Peyer's patch (tissue), 4 donors: ENCODE measurements at places on chromosomes 16 and 17.

DNA sequence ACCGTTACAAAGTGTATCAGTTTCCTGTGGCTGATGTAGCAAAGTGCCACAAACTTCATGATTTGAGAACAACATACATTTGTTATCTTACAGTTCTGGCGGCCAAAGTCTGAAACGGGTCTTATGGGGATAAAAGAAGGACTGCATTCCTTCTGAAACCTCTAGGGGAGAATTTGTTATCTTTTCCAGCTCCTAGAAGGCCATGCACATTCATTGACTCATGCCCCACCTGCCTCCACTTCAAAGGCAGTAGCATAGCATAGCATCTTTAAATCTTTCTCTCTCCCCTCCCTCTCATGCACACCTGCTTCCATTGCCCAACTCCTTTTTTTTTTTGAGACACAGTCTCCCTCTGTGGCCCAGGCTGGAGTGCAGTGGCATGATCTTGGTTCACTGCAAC lies 190.7 kb upstream of the DYNLRB2 start:
- H3K27ac ChIP-seq, result no peak overlapping the region
- no peaks in the 10 kb centered on the region for H3K27me3 ChIP-seq
- H3K4me3 ChIP-seq, result no peak overlapping the region
- no peaks in the 10 kb centered on the region for H3K4me1 ChIP-seq
- DNase-seq, result no peak

DNA sequence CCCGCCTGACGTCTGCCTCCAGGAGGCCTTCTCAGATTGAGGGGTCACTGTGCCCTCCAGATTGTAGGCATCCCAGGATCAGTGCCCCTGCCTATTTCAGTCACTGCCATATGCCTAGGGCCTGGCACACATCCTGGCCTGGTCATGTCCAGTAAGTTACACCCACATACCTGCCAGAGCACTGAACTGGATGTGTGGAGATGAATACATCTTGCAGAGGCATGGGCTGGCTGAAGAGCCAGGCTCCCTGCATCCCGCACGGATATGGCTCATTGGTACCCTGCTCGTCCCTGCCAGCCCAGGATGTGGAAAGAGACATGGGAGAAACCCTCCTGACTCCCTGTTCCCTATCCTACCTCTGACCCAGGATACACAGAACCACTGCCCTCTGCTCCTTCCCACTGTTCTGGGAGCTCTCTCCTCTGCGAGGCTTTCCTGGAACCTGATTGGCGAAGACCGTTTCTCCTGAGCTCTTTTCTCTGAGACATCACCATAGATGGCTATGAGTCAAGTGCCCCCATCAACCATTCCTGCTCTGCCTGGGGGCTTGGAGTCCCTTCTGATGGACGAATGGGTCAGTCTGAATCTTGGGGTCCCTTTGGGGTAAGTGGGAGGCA lies 40.0 kb upstream of the TAC4 start:
- no peaks in the 10 kb centered on the region for H3K4me1 ChIP-seq
- H3K27ac ChIP-seq, result no peak overlapping the region
- no peak overlapping the region for H3K4me3 ChIP-seq
- H3K27me3 ChIP-seq, result no peaks in the 10 kb centered on the region
- no peak for DNase-seq

DNA sequence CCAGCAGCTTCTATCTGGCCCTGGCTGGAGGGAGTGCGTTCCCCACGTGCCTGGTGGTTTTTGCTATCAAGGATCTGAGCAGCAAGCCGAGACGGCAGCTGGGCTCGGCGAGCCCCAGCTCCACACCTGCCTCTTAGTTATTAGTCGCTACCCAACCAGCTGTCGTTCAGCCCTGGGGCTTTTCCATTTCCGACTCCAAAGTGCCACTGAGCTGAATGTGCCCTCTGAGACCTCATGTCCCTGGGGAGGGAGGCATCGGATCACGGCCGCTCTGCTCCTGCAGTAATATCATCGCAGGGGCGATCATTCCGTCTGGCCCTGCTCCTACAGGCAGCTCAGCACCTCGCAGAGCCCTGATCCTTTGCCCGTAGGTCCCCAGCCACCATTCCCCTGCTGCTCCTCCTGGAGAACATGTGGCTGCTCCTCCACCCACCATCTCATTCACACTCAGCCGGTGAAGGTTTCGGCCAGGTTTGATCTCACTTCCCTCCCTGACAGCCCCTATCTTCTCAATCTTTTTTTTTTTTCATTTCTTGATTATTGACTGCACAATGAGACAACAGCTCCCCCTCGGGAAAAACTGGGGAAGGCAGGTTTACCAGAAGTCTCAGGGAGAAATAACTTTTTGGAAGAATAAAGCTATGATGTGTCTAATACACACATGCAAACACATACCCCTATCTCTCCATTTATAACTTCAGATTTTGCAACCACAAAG lies 86.7 kb downstream of the ZFHX3 start:
- no peaks in the 10 kb centered on the region for H3K27me3 ChIP-seq
- no peak overlapping the region for H3K4me3 ChIP-seq
- no peaks in the 10 kb centered on the region for H3K4me1 ChIP-seq
- H3K36me3 ChIP-seq, result peaks cover 16% of the 10 kb centered on the region
- no peak overlapping the region for H3K27ac ChIP-seq
- no peak for DNase-seq

DNA sequence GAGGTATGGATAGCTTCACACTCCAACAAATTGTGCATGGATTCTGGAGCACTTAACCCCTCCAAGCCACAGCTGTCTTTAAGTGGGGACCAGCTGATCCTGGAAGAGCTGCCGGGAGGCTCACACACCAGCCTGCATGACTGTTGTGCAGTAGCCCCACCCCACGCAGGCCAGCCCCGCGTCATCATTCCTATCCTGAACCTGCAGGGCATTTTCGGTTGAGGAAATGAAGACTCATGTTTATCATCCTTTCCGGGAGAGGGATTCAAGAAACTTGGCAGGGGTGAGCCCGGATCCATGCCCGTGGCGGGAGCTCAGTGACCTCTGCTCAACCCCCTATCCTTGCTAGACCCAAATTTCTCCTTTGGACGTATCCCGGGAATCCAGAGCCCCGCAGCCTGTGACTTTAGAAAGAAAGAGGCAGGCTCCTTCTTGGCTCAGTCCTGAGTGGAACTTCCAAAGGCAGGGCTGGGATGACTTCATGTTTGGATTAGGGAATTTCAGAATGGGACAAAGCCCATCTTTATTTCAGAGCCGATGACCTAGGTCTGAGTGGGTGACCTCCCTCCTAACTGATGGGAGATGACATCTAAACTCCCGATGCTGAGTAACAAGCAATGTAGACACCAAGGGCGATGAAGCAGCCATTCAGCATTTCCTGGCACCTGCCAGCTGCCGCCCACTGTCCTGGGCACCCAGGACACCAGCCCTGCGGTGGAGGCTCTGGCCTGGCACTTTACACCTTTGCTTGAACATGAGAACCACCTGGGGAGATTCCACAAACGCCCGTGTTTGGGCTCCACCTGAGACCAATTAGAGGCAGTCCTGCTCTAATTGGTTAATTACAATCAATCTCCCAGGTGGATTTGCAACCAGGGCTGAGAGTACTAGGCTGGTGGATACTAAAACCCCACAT lies 43.3 kb upstream of the CMIP start:
- no peaks in the 10 kb centered on the region for H3K36me3 ChIP-seq
- no peak overlapping the region for H3K4me3 ChIP-seq
- H3K27me3 ChIP-seq, result no peaks in the 10 kb centered on the region
- no peak for DNase-seq
- H3K4me1 ChIP-seq, result peaks cover 9% of the 10 kb centered on the region

DNA sequence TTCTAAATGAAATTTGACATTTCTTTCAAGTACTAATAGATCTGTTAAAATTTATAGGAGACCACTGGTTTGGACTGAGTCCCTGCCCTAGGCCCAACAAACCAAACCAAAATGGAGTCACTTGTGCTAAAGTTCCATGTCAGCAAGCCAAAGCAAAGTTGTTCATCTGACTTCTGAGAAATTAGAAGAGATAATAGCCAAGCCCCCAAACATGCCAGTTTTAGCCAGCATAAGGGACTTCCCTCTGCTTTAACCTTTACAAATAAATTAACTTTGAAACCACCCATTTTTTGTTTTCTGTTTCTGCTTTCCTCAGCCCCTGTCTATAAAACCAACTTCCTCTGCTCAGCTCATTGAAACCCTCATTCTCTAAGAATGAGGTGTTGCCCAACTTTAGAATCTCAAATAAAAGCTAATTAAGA lies 18.9 kb downstream of the CDR2 start:
- no peaks in the 10 kb centered on the region for H3K27me3 ChIP-seq
- DNase-seq, result no peak
- no peaks in the 10 kb centered on the region for H3K36me3 ChIP-seq
- H3K27ac ChIP-seq, result no peak overlapping the region
- no peaks in the 10 kb centered on the region for H3K4me1 ChIP-seq

DNA sequence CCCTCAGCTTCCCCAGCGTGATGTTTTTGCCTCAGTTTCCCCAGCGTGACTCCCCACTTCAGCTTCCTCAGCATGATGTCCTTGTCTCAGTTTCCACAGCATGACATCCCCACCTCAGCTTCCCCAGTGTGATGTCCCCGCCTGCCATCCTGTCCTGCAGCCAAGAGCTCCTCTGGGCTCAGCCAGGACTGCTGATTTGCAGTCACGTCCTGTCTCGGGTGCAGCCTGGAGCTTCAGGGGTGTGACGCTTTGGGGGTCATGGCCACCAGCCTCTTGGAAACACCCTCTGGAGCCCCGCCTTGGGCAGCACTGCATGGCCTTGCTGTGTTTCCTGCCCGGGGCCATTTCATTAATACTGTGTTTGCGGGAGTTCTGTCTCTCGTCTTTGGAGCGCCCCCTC lies 16.5 kb upstream of the NUDT16L1 start:
- H3K27ac ChIP-seq, result peak overlapping the region; percentile 68
- H3K4me3 ChIP-seq, result no peak overlapping the region
- H3K36me3 ChIP-seq, result no peaks in the 10 kb centered on the region
- H3K27me3 ChIP-seq, result no peaks in the 10 kb centered on the region
- DNase-seq, result no peak

GRCh38 chr17:17313350-17313991 lies 10.3 kb downstream of the NT5M start:
- no peaks in the 10 kb centered on the region for H3K27me3 ChIP-seq
- H3K4me1 ChIP-seq, result no peaks in the 10 kb centered on the region
- H3K27ac ChIP-seq, result no peak overlapping the region
- peak; percentile 70 for DNase-seq
- H3K4me3 ChIP-seq, result no peak overlapping the region

GRCh38 chr17:32859857-32860525 lies 16.9 kb downstream of the MYO1D start:
- no peaks in the 10 kb centered on the region for H3K27me3 ChIP-seq
- no peaks in the 10 kb centered on the region for H3K36me3 ChIP-seq
- no peak overlapping the region for H3K27ac ChIP-seq
- H3K4me3 ChIP-seq, result no peak overlapping the region
- no peak for DNase-seq

- no peak for DNase-seq
- H3K4me1 ChIP-seq, result no peaks in the 10 kb centered on the region
- H3K4me3 ChIP-seq, result no peak overlapping the region
- no peak overlapping the region for H3K27ac ChIP-seq
Measured at GRCh38 chr16:85363881-85364280, 249.2 kb upstream of the GSE1 start.

DNA sequence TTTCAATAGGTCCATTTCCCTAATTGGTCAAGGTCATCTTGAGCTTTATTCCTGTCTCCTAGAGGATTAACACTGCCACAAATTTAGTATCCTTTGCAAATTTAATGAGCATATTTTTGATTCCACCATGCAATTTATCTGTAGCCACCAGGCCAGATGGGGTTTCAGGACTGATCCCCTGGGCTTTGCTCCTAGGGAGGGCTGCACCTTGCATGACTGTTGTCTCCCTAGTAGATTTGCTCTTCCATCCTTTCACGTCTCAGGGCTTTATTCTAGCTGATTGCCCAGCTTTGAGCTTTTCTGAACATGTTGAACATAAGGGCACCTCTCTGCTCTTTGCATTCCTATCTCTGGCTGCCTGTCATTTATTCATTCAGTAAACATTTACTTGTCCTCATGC lies 7.7 kb upstream of the KCNH6 start:
- peaks cover 37% of the 10 kb centered on the region for H3K4me1 ChIP-seq
- no peak for DNase-seq
- H3K4me3 ChIP-seq, result no peak overlapping the region
- H3K27me3 ChIP-seq, result no peaks in the 10 kb centered on the region

- no peaks in the 10 kb centered on the region for H3K27me3 ChIP-seq
- peak; percentile 40 for DNase-seq
- H3K4me1 ChIP-seq, result peaks cover 17% of the 10 kb centered on the region
- no peak overlapping the region for H3K27ac ChIP-seq
- H3K4me3 ChIP-seq, result no peak overlapping the region
- H3K36me3 ChIP-seq, result no peaks in the 10 kb centered on the region
Measured at GRCh38 chr17:40558890-40559563, 6.2 kb downstream of the CCR7 start.

- H3K36me3 ChIP-seq, result no peaks in the 10 kb centered on the region
- H3K27ac ChIP-seq, result no peak overlapping the region
- no peak for DNase-seq
- no peak overlapping the region for H3K4me3 ChIP-seq
Measured at GRCh38 chr16:57355898-57356414, 2.6 kb upstream of the CCL22 start.

DNA sequence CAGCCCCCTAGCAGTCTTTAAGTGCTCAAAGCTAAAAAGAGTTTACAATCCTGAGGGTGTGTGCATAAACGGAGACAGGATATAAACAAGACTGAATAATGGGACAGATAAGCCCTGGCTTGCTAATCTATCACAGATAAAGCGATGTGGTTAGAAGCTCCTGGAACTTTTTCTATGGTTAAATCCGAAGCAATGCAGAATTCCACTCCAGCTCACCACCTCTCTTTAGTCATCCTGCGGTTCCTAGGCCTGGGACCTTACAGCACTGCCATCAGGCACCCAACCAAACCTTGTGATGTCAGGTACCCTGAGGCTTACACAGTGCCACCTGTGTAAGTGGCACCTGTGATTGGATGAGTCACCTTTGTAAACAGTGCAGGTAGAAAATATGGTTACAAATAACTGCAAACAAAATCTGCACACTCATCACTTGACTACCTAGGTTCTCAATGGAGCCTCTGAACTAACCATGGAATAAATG lies 31.5 kb upstream of the B4GALNT2 start:
- H3K27ac ChIP-seq, result no peak overlapping the region
- no peaks in the 10 kb centered on the region for H3K27me3 ChIP-seq
- DNase-seq, result no peak
- no peak overlapping the region for H3K4me3 ChIP-seq
- no peaks in the 10 kb centered on the region for H3K4me1 ChIP-seq
